ENCODE measurements at places on chromosomes 11 and 22.
A peak's percentile ranks its signal among the peaks of the same experiment; 100 is the strongest.

GRCh38 chr11:119974051-119974450, 163.9 kb downstream of the TRIM29 start:
- no peaks in the 10 kb centered on the region for H3K27me3 ChIP-seq
- peaks cover 27% of the 10 kb centered on the region for H3K4me1 ChIP-seq
- no peak overlapping the region for H3K4me3 ChIP-seq

DNA sequence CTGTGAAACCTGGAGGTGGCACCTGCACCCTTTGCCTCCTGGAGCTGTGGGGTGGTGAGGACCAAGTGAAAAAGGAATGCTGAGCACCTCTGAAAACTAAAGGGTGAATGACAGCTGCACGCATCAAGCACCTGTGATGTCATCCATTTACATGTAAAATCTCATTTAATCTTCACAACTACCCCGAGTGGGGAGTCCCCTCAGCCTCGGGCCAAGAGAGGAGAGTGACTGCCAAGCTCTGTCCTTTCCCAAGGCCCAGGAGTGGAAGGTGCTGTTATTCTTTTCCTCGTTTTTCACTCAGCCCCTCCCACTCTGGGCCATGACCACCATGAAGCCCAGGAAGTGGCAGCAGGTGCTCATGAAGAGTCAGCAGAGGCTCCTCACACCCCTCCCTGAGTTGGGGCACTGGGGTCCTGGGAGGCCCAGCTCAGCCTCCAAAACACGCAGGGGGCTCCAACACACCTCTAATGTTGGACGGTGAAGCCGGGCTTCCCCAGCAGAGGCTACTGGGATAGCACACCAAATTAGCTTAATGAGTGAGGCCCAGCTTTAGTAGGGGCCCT, 35.7 kb downstream of the NECTIN1 start:
- H3K27me3 ChIP-seq, result no peaks in the 10 kb centered on the region
- H3K4me1 ChIP-seq, result peaks cover 49% of the 10 kb centered on the region
- DNase-seq, result no peak
- no peak overlapping the region for H3K27ac ChIP-seq
- H3K4me3 ChIP-seq, result no peak overlapping the region

- H3K27ac ChIP-seq, result no peak overlapping the region
- no peak overlapping the region for H3K4me3 ChIP-seq
- peaks cover 4% of the 10 kb centered on the region for H3K4me1 ChIP-seq
- no peaks in the 10 kb centered on the region for H3K27me3 ChIP-seq
- no peak for DNase-seq
These were observed 527.0 kb upstream of the B3GAT1 start for GRCh38 chr11:134939031-134939430.

GRCh38 chr11:125132071-125132470, 20.6 kb upstream of the TMEM218 start:
- H3K4me3 ChIP-seq, result no peak overlapping the region
- no peaks in the 10 kb centered on the region for H3K36me3 ChIP-seq
- H3K27me3 ChIP-seq, result peaks cover 7% of the 10 kb centered on the region
- no peak for DNase-seq
- H3K4me1 ChIP-seq, result no peaks in the 10 kb centered on the region
- no peak overlapping the region for H3K27ac ChIP-seq

DNA sequence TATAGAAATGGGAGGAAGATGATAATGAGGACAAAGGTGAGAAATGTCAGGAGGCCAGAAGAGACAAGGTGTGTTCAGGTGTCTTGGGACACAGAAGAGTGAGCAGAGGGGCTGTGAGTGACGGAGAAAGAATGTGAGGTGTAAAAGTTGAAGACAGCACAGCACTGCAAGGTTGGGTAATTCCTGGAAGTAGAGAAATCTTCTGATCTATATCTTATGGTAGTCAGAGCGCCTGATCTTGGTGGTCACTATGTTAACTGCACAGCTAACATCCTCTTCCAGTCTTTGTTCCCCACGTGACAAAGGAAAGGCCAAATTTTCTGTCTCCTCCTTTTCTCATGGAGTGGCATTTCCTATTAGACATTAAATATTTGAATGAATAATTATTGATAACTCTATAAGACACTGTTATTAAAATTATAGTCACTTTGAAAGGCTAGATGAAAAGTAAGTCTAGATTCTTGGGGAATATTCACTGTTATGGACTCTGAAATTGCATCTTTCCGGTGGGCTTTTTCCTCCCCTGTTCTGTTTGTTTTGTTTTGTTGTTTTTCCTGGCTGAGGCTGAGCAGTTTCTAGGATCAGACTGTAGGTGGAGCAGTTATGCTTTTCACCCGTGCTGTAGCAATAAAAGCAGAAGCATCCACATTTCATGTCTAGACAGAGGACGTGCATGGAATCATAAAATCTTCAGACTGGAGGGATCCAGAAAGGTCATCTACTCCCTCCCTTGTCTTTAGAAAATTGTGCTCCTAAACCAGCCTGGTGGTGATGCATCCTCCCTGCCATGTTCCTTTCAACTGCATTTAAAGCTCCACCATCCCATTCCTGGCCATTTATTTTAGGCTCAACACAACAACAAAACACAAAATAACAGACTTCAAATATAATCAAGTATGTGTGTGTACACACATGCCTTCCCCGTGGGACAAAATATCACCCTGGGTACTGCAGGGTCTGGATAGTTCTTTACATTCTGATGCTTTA, 26.6 kb downstream of the SC5D start:
- no peaks in the 10 kb centered on the region for H3K36me3 ChIP-seq
- peak; percentile 32 for DNase-seq
- H3K4me3 ChIP-seq, result no peak overlapping the region
- H3K4me1 ChIP-seq, result no peaks in the 10 kb centered on the region
- no peaks in the 10 kb centered on the region for H3K27me3 ChIP-seq

- no peaks in the 10 kb centered on the region for H3K27me3 ChIP-seq
- H3K27ac ChIP-seq, result no peak overlapping the region
- DNase-seq, result no peak
These were observed 1387.0 kb upstream of the RAG2 start for GRCh38 chr11:37984991-37985390.

DNA sequence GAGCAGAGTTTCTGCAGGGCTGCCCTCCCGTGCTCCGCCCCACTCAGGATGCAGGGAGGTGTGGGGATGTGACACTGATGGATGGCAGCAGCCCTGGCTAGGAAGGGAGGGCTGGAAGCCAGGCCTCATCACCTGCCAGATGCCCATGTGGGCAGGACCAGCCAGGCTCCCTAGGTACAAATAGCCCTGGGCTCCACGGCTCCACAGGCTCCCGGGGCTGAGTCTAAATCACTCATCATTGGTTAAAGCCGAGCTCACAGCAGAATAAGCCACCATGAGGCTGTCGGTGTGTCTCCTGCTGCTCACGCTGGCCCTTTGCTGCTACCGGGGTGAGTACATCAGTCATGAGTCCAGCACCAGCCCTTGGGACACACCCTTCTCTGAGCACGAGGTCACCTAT, at the start of gene SCGB1D1:
TSS of gene SCGB1D1 (plus strand) at position 206 of the 400 bp plus-strand sequence. CDS start at position 275, 69 bp downstream.
- no peak within 1 kb of the TSS for H3K27ac ChIP-seq
- no peaks in the 10 kb centered on the region for H3K4me1 ChIP-seq
- H3K36me3 ChIP-seq, result no peaks in the 10 kb centered on the region
- H3K27me3 ChIP-seq, result peaks cover 16% of the 10 kb centered on the region
- H3K4me3 ChIP-seq, result no peak within 1 kb of the TSS
- DNase-seq, result no peak

DNA sequence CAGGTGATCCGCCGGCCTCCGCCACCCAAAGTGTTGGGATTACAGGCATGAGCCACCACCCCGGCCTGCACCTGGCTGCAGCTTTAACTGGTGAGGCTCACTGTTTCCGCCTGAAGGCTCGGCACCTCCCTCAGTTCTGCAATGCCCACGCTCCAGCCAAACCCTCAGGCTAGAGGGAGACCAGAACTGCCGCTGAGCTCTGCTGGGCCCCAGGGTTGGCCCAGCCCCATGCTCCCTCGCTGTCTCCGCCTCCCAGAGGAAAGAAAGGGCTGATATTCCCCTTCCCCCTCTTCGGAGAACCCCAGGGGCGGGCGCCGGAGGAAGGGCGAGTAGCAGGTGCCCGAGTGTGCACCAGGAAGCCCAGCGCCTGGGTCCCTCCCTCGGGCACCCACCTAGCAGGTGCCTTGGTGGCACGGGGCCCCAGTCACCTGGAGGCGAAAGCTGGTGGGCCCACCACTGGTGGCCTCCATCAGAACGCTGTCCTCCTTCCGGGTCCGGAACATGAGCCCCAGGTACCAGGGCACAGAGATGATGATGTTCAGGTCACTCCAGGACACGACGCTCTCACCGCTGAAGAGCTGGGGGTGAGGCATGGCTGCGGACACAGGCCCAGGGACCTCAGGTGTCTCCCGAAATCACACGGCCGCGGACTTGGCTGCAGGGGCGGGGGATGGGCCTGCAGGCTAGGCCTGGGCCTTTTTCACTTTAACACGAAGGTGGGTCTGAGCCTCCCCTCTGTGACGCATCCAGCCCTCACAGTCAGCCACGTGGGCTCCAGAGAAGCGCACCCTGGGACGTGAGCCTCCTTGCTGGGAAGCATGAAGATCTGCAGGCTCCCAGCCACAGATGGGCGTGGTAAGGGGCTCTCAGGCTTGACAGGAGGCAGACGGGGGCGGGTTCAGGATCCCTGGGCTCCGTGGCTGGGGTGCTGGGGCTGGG, 73.3 kb downstream of the TRMU start:
- H3K27me3 ChIP-seq, result no peaks in the 10 kb centered on the region
- H3K4me1 ChIP-seq, result no peaks in the 10 kb centered on the region
- H3K27ac ChIP-seq, result no peak overlapping the region
- H3K36me3 ChIP-seq, result no peaks in the 10 kb centered on the region
- H3K4me3 ChIP-seq, result no peak overlapping the region

DNA sequence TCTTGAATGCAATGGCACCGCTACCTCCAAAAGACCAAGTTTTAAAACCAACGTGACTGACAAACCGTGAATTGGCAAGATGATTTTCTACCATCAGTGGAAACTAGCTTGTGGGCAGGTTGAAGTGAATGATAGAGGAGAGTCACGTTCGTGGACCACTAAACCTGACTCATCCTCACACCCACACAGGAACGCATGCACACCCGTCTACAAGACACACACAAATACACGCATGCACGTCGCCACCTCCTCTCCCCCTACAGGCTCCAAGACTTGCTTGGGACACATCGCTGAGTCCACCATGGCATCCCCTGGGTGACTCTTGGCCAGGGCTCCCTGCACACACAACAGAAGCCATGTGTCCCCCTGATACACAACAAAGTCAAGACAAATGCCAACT, 14.4 kb downstream of the TMPRSS6 start:
- no peaks in the 10 kb centered on the region for H3K27me3 ChIP-seq
- DNase-seq, result no peak
- H3K36me3 ChIP-seq, result no peaks in the 10 kb centered on the region
- no peak overlapping the region for H3K4me3 ChIP-seq

DNA sequence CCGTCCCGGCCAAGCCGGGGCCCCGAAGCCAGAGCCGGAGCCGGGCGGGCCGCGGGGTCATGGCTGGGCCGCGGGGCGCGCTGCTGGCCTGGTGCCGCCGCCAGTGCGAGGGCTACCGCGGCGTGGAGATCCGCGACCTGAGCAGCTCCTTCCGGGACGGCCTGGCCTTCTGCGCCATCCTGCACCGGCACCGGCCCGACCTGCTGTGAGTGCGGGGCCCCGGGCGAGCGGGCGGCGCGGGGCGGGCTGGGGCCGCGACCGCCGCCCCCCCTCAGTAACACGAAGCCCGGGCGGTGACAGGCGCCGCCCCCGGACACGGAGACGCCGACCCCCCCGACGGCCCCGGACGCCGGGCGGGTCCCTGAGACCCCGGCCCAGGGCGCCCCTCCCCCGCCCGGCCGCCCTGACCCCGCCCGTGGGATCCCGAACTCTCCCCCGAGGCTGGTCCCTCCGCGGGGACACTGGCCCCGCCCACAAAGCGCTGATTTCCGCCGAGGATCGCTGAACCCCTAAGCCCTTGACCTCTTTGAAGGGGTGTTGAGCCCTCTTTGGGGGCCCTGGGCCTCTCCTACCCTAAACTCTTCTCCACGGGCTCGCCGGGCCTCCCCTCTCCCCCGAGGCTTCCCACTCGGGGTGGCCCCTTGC, 389 bp downstream of the MICALL1 start:
- H3K36me3 ChIP-seq, result no peaks in the 10 kb centered on the region
- H3K27ac ChIP-seq, result no peak overlapping the region
- peaks cover 4% of the 10 kb centered on the region for H3K4me1 ChIP-seq
- peak; percentile 22 for DNase-seq

Data from large intestine (tissue), 12 donors.